ENCODE measurements at places on chromosomes 6 and 20.

- peak; percentile 84 for DNase-seq
Observed at GRCh38 chr6:27332692-27333641, 20.9 kb upstream of the POM121L2 start.

DNA sequence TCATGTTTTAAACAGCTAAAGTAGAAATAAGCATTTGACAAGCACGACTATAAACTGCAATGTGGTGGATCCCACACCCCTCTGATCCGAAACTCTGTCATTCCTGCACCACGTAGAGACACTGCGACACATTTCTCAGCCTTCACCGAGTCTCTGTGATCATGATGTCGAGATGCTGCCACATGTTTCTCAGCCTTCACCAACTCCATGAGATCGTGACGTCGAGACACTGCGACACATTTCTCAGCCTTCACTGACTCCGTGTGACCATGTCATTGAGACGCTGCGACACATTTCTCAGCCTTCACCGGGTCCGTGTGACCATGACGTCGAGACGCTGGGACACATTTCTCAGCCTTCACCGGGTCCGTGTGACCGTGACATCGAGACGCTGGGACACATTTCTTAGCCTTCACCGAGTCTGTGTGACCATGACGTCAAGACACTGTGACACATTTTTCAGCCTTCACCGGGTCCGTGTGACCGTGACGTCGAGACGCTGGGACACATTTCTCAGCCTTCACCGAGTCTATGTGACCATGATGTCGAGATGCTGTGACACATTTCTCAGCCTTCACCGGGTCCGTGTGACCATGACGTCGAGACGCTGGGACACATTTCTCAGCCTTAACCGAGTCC, 143.0 kb downstream of the TTLL2 start:
- DNase-seq, result no peak

- DNase-seq, result no peak
Observed at GRCh38 chr6:119303164-119303887, 46.2 kb downstream of the MAN1A1 start.

- DNase-seq, result peak; percentile 95
Observed at GRCh38 chr6:140572129-140572528, 1197.7 kb upstream of the CITED2 start.

DNA sequence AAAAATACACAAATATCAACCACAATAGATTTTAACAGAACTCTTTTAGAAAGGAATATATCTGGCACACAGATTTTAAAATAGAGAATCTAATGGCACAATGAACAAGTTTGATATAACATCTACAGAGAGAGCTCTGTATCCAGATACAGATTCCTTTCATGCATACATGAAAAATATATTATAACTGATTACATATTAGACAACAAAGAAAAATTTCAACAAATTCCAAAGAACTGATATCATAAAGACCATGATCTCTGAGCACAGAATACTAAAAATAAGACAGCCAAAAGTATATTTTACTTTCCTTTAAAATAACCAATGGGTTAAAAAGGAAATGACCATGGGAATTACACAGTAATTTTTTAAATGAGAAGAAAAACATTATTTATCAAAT, 74.1 kb upstream of the MAP7 start:
- DNase-seq, result no peak

DNA sequence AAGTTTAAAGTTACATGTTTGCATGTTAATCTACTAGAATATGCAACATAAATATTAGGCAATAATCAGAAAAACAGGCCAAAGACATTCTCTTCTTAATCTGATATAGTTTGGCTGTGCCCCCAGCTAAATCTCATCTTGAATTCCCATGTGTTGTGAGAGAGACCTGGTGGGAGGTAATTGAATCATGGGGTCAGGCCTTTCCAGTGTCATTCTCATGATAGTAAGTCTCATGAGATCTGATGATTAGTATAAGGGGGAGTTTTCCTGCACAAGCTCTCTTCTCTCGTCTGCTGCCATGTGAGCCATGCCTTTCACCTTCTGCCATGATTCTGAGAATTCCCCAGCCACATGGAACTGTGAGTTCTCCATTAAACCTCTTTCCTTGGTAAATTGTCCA, 1241.7 kb upstream of the ADGRB3 start:
- no peak for DNase-seq

GRCh38 chr6:33296797-33297405, 1.8 kb downstream of the RGL2 start:
- DNase-seq, result no peak
